ENCODE measurements at places on chromosomes 3 and 15.

DNA sequence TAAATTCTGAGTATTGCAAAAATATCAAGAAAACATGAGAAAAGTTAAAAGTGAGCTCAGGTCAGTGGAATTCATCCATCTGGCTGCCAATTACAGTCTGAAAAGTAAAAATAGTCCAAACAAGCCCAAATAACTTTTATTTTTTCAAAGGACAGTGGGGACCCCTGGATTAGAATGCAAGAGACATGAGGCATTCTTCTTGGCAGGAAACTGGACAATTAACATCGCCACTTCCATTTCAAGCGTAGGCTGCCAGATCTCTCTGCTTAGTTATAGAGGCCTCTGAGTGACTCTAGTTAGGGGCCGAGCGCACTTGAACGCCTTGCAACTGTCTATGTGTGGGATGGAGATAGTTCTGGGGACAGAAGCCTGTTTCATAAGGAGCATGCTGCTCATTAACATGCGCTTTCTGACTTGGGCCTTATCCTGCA, 189.1 kb downstream of the GHSR start:
- DNase-seq, result no peak

DNA sequence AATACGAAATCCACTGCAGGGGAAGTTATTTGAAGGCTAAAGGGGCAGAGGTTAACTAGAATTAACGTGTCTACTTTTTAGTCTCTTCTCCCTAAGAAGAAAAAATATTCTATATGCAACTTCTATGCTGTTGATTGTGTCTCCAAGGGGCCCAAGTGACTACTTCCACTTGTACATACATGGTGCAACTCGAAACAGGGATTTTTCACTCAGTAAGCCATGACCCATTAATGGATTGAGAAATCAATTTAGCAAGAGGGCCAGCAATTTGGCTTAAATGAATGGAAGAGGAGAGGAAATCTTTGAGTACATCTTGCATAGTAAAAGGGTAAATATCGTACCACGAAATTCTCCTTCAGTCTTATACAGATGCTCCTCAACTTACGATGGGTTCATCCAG, 151.1 kb upstream of the HES1 start:
- no peak for DNase-seq

DNA sequence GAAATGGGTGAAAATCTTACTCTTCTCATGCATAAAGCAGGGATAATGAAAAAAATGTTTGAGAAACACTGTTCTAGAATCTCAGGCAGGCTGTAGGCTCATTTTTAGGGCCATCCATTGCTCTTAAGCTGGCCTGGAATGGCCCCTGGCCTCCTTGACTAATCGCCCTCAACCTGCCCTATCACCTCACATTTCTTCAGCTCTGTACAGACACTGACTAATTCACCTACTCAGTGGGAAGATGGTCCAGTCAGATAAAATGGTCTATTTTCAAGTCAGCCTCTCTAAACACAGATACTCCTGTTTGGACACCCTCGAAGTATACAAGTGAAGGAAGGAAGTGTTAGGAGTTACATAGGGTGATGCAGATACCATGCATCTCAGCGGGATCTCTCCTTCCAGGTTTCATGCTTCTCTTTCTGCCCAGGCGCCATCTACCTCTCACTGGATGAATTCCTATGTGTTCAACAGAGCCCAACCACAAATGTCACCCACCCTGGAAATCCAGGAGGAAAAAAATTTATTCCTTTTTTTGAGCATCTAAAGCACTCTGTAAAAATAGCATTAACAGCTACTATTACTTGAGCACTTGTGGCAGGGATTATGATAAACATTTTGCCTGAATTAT, 12.1 kb downstream of the FMN1 start:
- no peak for DNase-seq

- DNase-seq, result no peak
Observed at GRCh38 chr3:94972066-94972465, 909.2 kb downstream of the NSUN3 start.

- no peak for DNase-seq
Observed at GRCh38 chr3:150439657-150440056, 31.6 kb downstream of the TSC22D2 start.

DNA sequence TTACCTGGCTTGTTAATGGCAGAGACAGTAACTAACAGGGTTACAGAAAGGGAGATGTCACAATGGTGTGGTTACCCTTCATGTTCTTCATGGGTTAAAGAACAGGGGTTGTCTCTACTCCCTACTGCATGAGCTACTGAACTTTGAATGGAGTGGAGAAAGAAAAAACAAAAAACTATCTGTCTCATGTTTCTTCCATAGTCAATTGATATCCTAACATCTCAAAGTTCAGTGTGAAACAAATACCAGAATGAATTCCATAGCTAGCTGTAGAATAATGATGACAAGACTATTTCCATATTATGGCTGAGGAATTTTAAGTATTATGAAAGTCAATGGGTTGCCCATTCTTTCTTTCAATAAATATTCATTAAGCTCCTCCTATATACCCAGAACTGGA, 161.3 kb upstream of the LPP start:
- no peak for DNase-seq

All from hippocampal formation (tissue), 2 donors.